ENCODE measurements at places on chromosomes 4 and X.

DNA sequence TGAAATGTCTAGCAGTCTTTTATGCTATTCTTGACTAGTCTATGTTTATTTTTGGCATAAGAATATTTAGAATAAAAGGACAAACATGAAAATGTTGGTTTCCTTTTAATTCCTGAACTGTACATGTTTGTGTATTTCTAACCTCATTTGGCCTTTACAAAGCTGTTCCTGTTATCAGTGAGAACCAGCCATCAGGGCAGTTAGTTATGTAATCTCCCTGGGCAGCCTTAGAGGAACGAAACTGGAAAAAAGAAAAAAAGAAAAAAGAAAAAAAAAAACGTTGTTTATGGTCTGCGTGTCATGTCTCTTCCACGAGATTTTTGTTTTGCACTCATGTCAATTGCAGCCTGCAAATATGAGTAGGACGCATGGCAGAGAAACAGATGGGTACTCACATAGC lies 193.7 kb downstream of the MAGEB5 start:
- no peak for DNase-seq

- DNase-seq, result no peak
These were observed 8.7 kb upstream of the CDS1 start for GRCh38 chr4:84574069-84574720.

DNA sequence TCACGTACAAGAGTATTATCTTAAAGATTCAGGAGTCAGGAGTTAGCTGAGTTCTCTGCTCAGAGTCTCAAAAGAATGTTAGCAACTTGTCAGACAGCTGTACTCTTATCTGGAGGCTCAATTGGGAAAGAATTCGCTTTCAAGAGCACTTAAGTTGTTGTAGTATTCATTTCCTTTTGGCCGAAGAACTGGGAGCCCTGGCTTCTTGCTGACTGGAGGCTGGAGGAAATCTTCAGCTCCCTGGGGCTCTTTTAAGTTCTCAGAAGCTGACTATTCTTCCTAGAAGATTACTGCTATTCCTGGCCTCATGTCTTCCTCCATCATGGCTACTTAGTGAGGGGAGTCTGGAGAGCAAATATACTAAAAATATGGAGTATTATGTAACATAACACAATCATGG lies 587.2 kb downstream of the EPHA5 start:
- DNase-seq, result no peak

DNA sequence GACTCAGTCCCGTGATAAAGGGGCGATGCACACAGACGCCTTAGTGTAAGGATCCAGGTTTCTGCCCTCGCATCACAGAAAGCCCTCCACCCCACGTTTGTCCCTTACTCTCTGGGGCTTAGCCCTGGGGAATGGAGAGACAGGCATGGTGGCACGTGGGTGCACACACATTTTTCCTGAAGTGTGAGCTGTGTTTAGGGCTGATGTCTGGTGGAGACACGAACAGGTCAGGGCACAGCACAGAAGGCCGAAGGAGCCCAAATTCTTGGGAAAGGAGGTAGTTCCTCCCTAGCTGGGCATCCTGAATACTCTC lies 84.3 kb upstream of the DHRSX start:
- DNase-seq, result no peak

Measured in CD8-positive, alpha-beta T cell (primary cell).